ENCODE measurements at places on chromosomes 13 and 19. TPM values are rescaled to one million over a fixed set of nuclear protein-coding genes. Genes with fewer than 3 reads are reported as not detected.

Gene CD79A
- not detected for total RNA-seq

Gene PRR36
- total RNA-seq, result 7.6 TPM

Gene ZNF296
- 114 TPM for total RNA-seq

Gene OR7A5
- not detected for total RNA-seq

Gene CEACAM6
- not detected for total RNA-seq

Gene S1PR5
- total RNA-seq, result 1.4 TPM
